ENCODE measurements at places on chromosomes 7 and 10.

- DNase-seq = no peak
Measured at GRCh38 chr7:69773535-69774225, 175.4 kb downstream of the AUTS2 start.

DNA sequence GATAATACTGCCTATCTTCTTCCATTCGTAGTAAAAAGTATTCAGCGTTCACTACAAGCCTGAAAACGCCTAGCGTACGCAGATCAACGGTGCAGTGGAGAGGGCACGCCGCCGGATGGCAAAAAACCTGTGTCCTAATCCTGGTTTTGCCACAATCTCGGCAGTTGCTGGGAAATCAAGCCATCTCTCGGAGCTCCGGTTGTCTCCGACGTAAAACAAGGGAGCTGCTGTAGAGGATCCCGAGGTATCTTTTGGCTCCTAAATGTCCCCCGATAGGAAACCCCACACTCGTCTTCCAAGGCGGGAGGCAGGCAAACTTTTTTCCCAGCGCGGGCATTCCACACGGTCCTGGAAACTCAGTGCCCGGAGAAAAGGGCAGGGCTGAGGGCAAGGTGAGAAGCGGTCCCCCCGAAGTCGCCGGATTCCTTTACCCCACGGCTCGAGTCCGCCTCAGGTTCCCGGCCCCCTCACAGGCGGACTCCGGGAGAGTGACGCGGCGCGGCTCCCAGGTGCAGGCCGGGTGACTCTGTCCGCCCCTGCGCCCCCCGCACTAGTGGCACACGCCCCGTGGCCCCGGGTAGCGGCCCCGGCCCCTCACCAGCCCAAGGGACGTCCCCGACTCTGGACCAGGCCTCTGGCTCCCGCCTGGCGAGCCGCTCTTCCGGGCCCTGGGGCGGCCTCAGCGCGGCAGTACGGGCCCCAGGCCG, 649 bp downstream of the IDE start:
- no peak for DNase-seq

DNA sequence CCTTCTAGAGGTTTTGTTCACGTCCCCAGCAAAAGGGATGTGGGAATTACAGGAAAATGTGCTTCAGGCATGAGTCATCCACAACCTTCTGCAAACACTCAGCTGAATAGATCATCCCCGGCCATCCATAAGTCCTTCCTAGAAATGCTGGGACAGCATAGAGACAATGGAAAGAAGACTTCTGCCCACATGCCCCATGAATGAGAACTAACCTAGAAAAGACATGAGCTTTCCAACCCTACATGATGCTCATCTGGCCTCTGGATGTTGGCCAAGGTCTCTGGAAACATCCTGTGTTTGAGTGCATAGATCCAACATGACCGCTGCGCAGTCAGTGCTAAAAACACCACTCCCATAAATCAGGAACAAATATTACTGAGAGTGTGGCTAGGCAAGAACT, 277.5 kb downstream of the PLXNA4 start:
- peak; percentile 15 for DNase-seq

DNA sequence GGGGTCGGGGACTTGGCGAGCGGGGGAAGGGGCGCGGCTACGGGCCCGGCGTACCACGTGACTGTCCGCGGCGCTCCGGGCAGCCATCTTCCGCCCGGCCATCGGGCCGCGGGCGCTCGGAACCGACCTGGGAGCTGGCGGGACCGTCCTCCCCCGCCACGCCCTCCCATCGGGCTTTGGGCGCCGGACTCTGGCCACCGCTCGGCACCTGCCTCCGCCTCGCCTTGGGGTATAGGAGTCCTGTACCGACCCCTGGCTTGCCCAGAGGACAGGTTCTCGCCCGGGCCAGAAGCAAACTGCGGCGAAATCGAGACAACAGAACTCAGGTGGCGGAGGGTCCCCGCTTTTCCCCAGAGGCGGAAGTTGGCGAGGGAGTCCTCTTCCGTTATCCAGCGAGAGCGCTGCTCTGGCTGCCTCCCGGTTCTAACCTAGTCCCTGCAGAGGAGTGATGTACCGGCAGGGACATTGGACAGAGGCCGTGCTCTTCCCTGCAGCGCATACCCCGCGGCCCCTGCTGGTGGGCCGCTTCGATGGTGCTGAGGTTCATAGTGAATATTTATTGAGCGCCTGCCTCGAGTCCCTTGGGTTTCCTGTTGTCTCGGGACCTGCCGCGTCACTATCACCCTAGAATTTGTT, 1.2 kb upstream of the SGMS1 start:
- DNase-seq = peak; percentile 37

DNA sequence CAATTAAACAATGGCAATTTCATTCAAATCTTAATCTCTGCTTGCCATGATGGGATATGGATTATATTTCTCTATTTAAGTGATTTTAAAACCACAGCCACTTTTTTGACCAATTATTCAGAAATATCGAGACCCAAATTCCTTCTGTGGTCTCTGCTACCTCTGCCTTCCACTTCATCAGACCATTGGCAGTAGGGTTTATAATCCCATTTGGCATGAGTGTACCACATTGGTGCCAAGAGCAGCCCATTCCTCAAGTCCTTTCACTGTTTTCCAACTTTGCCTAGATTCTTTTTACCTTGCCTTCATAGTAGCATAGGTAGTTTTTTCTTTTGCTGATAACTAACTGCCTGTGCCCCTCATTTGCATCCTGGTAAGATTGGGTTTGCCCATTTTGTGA, 319.9 kb downstream of the ARL4A start:
- no peak for DNase-seq

GRCh38 chr7:123712619-123713018, 36.2 kb downstream of the WASL start:
- peak; percentile 37 for DNase-seq

- no peak for DNase-seq
Measured at GRCh38 chr7:27123477-27124053, 7.0 kb downstream of the HOXA4 start.

GRCh38 chr10:117499248-117500105, 43.1 kb upstream of the EMX2 start:
- no peak for DNase-seq

- DNase-seq = no peak
Measured at GRCh38 chr10:111075577-111076185, 1.1 kb upstream of the ADRA2A start.

- DNase-seq = no peak
Measured at GRCh38 chr7:94436018-94436604, 41.4 kb downstream of the COL1A2 start.

- DNase-seq = no peak
Measured at GRCh38 chr7:98362517-98362916, 38.4 kb downstream of the BAIAP2L1 start.

DNA sequence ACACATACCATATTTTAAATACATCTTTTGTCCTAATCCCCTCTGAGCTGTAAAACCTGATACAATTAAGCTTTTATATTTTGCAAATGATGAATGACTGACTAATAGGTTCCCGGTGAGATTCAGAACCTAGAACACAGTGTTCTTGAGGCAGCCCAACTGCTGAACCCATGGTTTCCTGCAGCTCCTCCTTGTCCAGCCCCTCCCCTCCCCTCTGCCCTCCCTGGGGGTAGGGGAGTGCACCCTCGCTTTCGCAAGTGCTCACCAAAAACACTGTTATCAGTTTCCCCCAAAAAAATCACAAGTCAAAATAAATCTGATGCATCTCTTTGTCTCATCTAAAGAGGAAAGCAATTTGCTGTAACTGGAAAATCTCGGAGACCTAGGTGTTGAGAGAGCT, 602.8 kb downstream of the KCNMA1 start:
- DNase-seq = no peak
